Calu3 (cell line): ENCODE measurements at places on chromosomes 3 and 15.

- DNase-seq = no peak
Observed at GRCh38 chr3:138687236-138687635, 78.7 kb downstream of the FAIM start.

GRCh38 chr15:26038693-26039092, 175.6 kb upstream of the ATP10A start:
- DNase-seq = no peak

DNA sequence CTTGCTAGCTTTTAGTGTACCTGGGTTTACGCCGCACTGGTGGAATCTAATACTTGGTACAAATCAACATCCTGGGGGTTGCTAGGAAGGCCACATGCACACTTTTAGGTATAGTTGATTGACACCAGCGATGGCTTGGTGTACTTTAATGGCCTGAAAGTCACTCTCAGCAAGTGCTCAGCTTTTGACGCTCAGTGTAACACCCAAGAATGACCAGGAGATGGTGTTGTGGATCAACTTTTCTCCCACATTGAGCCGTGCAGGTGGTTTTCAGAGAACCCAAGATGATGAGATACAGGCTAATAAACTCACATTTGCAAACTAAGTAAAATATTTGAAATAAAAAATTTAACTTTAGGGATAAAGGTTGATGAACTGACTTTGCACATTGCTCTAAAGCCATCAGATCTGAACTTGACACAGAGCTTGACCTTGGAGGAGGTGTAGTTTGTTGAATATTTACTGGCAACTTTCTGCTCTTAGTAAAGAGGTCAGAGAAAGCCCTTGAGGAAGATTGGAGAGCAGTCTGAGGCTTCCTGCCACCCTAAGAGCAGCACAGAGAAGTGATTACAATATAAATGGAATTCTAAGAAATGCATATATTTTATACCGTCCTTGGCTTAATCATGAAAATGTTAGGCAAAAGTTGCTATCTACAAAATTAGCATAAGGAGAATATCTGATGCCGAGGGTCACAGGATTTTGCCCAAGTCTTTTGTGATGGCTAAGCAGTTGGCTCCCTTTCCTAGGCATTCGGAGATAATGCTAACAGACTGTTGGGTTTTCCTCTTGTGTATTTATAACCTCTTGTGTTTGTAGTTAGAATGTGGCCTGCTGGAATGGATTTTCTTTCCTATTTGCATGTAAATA, 143.4 kb upstream of the RASGRP1 start:
- peak; percentile 43 for DNase-seq

GRCh38 chr3:155946178-155946577, 75.7 kb downstream of the GMPS start:
- no peak for DNase-seq

GRCh38 chr3:15601046-15601398, 347 bp downstream of the HACL1 start:
- DNase-seq = no peak

- no peak for DNase-seq
Observed at GRCh38 chr3:4529876-4530588, 36.9 kb downstream of the ITPR1 start.

- DNase-seq = no peak
Observed at GRCh38 chr3:127835993-127836882, 13.9 kb upstream of the MGLL start.

GRCh38 chr15:75237316-75237982, 20.7 kb upstream of the GOLGA6C start:
- no peak for DNase-seq

GRCh38 chr3:53749448-53749847, 96.8 kb downstream of the CHDH start:
- DNase-seq = no peak

DNA sequence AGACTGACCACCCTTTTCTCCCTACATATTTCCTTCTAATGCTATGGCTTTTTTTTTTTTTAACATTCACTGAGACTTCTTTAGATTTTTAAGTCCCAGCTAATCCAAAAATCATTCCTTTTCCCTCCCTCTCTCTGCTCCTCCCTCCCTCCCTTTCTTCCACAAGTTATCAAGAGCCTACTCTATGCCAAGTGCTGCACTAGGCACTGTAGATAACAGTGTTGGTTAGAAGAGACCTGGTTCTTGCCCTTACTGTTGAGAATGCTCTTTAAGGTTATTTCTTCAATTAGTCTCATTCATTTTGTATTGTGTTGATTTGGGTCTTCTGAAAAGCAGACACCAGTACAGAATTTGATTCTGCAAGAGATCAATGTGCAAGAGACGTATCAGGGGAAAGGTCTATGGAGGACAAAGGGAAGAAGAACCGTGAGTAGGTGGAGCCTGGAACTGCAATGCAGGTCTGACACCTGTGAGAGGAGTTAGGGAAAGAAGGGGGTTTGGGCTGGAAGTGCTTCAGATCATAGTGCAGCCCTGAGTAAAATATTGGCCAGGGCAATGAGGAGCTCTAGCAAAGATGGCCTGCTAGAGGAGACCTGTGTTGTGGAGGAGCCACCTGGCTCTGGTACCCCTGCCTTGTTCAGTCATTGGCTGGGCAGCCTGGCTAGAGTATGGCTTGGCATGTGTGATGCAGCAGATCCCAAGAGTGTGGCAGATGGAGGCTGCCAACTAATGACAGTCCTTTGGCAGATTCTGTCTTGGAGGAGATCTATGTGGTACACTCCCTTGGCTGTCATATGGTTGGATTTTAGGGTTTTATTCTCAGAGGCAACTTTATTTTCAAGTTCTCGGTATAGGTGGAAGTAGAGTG, 9.7 kb upstream of the PCOLCE2 start:
- no peak for DNase-seq

GRCh38 chr15:25858952-25859760, 4.0 kb downstream of the ATP10A start:
- DNase-seq = no peak

DNA sequence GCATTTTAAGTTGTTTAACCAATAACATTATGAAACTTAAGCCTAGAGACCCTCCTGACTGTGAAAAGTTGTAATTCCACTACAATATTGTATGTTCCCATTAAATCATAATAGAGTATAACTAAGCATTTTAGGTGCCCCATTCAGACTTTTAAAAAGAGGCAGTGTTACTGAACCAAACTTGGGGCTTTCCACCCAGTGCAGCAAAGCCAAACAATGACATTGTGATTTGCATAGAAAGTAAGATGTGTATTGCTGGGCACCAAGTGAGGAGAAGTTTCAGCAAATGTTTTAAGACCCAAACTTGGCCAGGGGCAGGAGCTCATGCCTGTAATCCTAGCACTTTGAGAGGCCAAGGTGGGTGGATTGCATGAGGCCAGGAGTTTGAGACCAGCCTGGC, 706.2 kb downstream of the GRM7 start:
- DNase-seq = no peak

GRCh38 chr3:108322352-108322751, 26.0 kb downstream of the HHLA2 start:
- DNase-seq = no peak

DNA sequence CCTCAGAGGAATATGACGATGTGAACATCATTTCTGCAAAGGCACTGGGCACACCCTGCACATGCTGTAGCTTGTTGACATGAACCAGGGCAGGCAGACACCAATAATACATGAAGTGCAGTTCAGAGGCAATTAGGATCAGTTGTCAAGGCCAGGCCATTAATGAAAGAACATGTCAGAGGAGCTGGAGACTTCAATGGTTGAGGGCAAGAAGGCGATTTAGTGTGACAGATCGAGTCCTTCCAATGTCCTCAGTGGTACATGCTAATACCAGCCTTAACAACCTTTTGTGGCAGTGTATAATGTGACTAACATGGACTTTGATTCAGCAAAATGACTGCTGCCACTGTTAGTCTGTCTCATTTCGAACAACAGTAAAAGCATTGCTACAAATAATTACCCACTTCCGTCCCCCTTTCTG, 205.2 kb upstream of the NANOGP8 start:
- DNase-seq = no peak

DNA sequence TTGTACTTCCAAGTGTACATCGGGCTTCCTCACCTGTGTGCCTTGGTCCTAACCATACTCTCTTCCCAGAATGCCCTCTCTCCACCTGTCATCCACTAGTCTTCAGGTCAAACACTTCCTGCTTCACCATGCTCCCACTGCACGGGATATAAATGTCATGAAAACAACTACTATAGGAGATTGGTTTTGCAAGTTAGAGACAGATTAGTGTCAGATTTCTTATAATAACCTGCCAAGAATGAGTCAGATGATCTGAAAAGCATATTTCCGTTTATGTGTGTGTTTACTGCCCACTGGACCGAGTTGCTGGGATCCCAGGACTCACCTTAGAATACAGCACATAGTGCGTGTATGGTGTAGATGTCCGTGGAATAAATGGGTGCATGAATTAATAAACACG, 21.4 kb downstream of the PLA1A start:
- no peak for DNase-seq

GRCh38 chr15:31304751-31305365, 21.8 kb upstream of the KLF13 start:
- no peak for DNase-seq

DNA sequence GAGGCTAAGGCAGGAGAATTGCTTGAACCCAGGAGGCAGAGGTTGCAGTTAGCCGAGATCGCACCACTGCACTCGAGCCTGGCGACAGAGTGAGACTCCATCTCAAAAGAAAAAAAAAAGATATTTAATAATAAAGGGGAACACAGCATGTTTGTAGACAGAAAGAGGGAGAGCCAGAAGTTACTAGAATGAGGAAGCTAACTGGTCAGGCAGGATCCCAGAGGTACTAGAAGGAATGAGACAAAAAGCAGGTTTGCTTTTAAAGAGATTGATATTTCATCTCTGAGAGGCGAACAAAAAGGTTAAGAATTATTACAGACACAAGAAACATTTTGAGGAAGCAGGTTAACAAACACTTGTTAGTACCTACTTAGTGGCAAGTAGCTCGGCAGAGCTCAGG, 9.2 kb downstream of the CD200R1 start:
- DNase-seq = no peak

GRCh38 chr3:34396288-34396687, 597.9 kb downstream of the PDCD6IP start:
- DNase-seq = no peak

- DNase-seq = no peak
Observed at GRCh38 chr3:126883241-126883640, 99.7 kb upstream of the PLXNA1 start.

GRCh38 chr15:55132672-55133071, 64.1 kb downstream of the RSL24D1 start:
- DNase-seq = no peak

GRCh38 chr15:62901087-62901486, 141.5 kb upstream of the TPM1 start:
- DNase-seq = no peak

GRCh38 chr15:83404121-83404520, 43.0 kb upstream of the SH3GL3 start:
- no peak for DNase-seq

DNA sequence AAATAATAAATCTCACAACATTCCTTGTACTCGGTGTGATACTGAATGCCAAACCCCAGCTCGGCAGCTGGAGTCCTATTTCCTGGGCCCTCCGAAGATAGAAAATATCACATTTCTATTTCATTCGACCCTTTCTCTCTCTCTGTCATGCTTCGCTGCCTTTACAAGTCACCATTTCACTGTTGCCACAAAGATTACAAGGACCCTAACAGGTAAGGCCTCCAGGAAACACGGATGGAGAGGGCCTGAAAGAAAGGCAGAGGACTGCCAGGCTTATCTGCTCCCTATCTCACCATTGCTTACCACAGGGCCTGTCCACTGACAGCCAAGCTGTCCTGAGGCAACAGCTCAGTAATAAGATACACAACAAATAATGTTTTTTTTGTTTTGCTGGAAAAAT, 376.5 kb downstream of the MECOM start:
- no peak for DNase-seq

DNA sequence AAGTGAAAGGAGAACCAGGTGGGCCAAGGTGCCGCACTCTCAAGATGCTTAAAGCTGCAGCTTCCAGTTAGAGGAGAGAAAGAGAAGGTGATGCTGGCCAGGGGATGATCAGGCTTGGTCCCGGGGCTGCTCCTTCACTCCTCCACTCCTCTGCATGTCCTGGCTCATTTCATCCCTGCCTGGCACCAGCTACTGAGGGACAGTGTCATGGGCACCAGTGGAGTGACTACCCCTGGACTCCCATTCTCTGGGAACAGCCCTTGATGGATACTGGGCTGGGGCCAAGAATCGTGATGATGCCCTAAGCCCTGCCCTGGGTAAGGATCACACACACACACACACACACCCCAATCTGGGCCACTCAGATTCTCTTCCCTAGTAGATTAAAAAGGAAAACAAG, 243.7 kb downstream of the UACA start:
- DNase-seq = no peak

DNA sequence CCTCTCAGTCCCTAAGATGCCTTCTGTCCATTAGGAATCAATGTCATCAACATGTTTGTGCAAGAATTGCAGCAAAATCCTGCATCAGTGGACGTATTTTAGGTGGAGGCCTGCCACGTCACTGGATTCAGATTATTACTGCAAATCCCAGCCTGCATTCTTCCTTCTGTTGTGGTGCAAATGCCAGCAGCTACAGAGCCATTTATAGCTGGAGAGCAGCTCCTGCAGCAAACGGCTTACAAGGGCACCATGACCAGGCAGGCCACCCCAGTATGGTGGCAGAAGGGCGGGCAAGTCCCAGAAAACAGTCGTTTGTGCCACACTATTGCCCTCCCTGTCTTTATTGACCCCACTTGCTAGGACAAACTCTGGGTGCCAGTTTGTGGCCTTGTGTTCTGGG, 74.7 kb downstream of the SNRK start:
- no peak for DNase-seq

GRCh38 chr3:46888705-46889104, 11.2 kb downstream of the PTH1R start:
- no peak for DNase-seq

GRCh38 chr15:28946803-28947202, 61.0 kb downstream of the APBA2 start:
- no peak for DNase-seq

GRCh38 chr15:47384341-47384740, 333.0 kb upstream of the SEMA6D start:
- no peak for DNase-seq

- DNase-seq = peak; percentile 41
Observed at GRCh38 chr15:71201477-71201876, 86.2 kb downstream of the THSD4 start.

GRCh38 chr3:129650256-129650872, 43.9 kb upstream of the PLXND1 start:
- peak; percentile 84 for DNase-seq

- peak; percentile 47 for DNase-seq
Observed at GRCh38 chr3:129439226-129439816, 427 bp downstream of the MBD4 start.

DNA sequence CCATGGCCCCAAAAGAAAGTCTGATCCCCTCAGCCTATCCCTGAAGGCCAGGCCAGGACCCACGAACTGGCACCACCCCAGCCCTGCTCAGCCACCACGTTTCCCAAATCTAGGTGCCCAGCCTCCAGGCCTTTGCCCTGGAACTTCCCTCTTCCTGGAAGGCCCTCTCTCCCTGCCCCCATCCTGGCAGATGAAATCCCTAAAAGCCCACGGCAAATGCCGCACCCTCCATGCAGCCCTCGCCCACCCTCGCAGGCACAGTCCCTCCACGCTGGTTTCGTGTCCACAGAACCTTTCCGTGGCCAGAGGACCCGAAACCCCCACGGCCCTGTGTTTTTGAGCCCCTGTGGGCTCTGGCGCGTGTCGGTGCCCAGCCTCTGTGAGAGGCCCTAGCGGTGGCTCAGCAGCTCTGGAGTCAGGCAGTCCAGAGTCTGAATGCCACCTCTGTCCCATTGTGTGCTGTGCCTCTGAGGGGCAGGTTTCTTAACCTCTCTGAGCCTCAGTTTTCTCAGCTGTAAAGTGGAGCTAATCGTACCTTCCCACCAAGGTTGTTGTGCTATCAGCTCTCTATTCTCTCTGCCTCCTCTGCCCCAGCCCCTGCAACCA, 138.5 kb upstream of the IQSEC1 start:
- DNase-seq = no peak
